Suppressor macrophage treated with lipopolysaccharide for 1 hour (primary cell): ENCODE measurements at places on chromosomes 1 and 21.

- DNase-seq, result no peak
Observed at GRCh38 chr21:34023691-34024373, 49.5 kb upstream of the MRPS6 start.

- DNase-seq, result no peak
Observed at GRCh38 chr1:80392529-80392928, 1386.0 kb upstream of the ADGRL4 start.

- no peak for DNase-seq
Observed at GRCh38 chr1:178645808-178646200, 79.2 kb upstream of the RALGPS2 start.

DNA sequence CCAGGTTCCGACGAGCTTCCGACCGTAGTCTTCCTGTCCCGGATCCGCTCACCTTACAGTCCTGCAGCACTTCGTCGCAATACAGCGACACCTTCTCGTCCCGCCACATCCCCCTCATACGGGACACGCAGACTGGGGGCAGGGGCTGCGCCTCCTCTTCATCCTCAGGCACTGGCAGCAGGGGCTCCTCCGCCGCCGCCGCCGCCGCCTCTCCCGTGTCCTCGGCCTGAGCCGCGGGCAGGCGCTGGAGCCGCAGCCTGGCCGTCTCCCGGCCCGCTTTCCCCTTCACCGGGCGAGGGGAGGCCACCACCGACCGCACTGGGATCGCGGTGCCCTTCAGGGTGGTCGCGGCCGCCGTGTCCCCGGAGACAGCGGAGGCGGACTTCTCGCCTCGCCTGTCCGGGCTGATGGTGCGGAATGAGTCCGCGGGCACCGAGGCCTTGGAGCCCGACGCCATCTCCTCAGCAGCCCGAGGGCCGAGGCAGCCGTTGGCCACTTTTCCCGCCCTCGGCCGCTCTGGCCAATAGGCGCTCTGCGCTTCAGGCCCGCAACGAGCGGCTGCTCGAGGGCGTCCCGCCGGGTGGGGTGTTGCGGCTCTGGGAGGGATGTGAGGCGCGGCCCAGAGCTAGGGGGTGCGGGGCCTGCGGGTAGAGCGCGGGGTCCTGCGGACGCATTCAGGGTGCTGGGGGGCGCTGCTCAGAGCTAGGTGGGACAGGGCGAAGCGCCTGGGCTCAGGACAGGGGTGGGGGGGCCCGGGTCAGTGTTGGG, at the start of gene SHCBP1L:
Gene SHCBP1L (minus strand): TSS at position 490 of the 768 bp plus-strand sequence. CDS start 33 bp downstream, at position 457.
- no peak for DNase-seq

- no peak for DNase-seq
Observed at GRCh38 chr21:32062591-32063227, 189.9 kb downstream of the HUNK start.

DNA sequence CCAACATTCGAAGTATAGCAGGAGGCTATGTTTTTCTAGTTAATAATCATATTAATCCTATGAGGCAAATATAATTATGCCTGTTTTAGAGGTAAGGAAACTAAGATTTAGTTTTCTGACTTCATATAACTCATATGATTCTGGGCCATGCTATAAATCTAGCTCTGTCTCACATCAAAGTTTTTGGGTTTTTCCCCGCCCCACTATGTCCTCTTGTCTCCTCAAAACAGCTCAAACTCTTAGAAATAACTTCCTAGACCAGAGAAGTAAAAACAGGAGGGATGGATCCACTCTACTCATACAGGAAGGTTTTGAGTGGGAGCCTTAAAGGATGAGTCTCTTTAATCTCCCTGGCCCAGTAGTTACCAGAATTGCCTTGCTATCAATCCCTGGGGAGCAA, 256.4 kb upstream of the FGGY start:
- no peak for DNase-seq
